ENCODE measurements at places on chromosomes 5 and 9. TPM values are rescaled to one million over a fixed set of nuclear protein-coding genes. Genes with fewer than 3 reads are reported as not detected.
A peak's percentile ranks its signal among the peaks of the same experiment; 100 is the strongest.

SLC6A19 gene
- total RNA-seq = 14.4 TPM

NCS1 gene
- 10.7 TPM for total RNA-seq

PALM2AKAP2 gene
- 2.0 TPM for total RNA-seq

KIF27 gene
- 3.9 TPM for total RNA-seq

PCDH12 gene
- 1.2 TPM for total RNA-seq

CD180 gene
- total RNA-seq = 1.3 TPM

ZDHHC11B gene
- 4.6 TPM for total RNA-seq

SLC4A9 gene
- total RNA-seq = 0.46 TPM

LECT2 gene
- not detected for total RNA-seq

INSL6 gene
- total RNA-seq = not detected

ALDH1A1 gene
- 173 TPM for total RNA-seq

TICAM2 gene
- 4.3 TPM for total RNA-seq

DNA sequence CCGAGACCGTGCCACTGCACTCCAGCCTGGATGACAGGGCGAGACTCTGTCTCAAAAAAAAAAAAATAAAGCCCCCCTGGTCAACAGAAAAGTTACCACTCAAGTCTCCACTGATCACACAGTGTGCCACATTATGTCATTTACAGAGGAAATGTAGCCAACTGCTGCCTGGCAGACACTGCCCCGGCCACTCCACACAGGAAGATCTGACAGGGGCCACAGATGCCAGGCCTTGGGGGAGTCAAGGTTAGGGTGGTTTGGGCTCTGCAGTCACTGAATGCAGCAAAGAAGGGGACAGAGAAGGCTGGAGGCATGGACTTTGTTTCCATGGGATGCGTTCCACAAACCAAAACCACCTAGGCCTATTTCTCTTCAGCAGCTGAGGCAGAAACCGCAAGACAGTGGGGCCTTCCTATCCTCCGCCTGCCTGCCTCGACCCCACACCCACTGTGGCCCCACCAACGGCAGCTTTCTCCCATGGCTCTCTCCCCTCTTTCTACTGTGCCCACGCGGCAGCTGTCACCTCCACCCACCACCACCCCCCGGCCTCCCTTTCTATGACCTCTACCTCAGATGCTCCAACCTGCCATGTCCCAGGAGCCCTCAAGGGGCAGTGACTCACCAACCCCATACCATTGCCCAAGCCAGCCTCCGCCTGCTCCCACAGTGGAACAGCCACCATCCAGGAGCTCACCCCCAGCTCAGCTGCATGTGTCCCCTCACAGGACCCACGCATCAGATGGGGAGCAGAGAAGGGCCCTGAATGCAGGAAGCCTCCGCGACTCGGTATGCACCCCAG lies 12.4 kb downstream of the IPPK start:
- no peak for DNase-seq

GRCh38 chr5:179906294-179906794 lies 1.4 kb downstream of the TBC1D9B start:
- DNase-seq = no peak

GRCh38 chr5:60541980-60542379 lies 158.0 kb downstream of the DEPDC1B start:
- no peak for DNase-seq

DNA sequence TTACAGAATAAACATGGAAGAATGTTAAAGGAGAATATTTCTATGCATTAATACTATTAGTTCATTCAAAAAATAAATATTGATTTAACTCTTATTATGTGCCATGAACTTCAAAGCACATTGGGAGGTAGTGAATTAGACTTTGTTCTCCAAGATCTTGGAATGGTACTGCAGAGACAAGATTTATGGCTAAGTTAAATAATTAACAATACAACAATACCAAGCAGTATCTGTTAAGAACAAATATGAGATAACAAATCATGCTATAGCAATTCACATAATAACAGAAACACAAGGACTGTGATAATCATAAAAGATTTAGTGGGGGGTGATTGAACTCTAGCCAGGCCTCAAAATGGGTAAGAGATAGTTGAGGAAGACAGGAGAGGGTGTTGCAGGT lies 11.6 kb downstream of the NMUR2 start:
- DNase-seq = no peak

DNA sequence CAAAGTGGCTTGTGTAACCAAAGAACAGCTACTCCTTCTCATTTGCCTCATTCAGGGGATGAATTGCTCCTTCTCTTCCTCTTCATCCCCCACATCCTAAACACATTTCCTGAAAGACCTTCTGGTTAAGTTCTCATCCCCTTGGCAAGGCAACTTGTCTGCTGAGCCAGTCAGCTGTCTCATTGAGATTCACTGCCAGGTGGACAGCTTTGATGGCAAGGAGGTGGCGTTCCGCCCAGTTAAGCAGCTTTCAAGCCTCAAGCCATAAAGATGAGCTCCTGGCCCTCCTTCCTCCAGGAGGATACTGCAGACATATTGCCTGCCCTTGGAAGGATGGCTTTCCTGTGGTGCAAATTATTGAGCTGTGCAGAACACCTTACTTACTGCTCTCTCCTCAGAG lies 448.6 kb upstream of the MPDZ start:
- DNase-seq = no peak

DNA sequence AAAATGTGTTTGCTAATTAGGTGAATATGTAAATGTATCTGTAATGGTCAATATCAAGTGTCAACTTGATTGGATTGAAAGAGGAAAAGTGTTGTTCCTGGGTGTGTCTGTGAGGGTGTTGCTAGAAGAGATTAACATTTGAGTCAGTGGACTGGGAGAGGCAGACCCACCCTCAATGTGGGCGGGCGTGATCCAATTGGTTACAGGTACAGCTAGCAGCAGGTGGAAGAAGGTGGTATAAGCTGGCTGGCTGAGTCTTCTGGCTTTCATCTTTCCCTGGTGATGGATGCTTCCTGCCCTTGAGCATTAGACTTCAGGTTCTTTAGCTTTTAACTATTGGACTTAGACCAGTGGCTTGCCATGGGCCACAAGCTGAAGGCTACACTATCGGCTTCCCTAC lies 779.0 kb upstream of the CTNND2 start:
- DNase-seq = no peak

- no peak for DNase-seq
Measured at GRCh38 chr9:136059851-136060670, 35.0 kb downstream of the NACC2 start.

DNA sequence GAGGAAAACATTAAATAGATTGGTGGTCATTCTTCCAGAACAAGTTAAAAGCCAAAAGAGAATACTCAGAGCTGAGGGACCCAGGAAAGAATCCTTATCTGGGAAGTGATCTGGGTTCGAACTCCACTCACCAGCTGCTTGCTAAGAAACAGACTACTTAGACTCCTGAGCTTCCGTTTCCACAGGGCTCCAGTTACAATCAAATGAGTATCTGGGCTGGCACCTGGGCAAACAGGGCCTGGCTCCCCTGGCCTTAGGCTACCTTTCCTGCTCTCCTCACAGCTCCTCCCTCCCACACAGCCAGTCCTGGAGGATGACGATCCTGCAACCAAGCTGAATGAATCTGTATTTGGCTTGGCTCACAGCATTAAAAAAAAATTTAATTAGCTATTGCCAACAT lies 2.5 kb downstream of the MAPK9 start:
- DNase-seq = no peak

DNA sequence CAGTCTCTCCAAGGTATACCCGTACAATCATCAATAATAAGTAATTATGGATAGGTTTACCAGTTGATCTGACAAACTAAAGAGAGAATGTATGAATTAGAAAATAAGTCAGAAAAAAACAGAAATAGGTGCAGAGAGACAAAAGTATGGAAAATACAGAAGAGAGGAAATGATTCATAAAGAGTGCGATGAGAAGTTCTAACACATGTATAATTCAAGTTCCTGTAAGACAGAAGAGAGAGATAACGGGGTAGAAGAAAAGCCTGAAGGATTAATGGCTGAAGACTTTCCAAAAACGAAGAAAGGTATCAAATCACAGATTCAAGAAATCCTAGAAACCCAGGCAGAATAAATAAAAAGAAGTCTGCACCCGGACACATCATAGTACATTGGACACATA lies 16.2 kb upstream of the SMU1 start:
- no peak for DNase-seq

DNA sequence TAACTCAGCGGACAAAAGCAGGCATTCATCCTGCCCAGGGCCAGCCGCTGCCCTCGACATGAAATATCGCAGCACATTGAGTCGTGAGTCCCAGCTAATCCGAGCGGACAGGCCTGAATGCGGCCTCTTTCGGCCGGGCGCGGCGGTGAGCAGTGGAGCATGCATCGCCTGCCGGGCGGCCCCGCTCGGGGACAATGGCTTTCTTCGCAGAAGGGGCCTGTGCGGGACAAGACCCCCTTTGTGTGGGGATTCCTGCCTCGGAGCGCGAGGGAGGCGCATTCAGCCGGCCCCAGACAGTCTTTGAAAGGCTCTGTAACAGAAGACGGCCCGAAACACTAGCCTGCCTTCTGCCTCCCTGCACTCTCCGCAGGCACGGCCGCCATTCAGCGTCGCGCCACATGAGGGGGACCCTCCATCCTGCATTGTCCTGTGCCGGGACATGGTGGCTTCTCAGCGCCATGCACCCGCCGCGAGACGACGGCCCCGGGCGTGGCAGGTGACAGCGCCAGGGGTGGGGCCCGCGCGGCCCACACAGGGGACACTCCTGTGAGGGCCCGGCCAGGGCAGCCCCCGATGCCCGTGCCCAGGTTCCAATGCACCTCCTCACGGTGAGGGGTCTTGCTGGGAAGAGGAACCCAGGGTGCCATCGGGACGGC lies 52.0 kb downstream of the EXD3 start:
- peak; percentile 38 for DNase-seq

DNA sequence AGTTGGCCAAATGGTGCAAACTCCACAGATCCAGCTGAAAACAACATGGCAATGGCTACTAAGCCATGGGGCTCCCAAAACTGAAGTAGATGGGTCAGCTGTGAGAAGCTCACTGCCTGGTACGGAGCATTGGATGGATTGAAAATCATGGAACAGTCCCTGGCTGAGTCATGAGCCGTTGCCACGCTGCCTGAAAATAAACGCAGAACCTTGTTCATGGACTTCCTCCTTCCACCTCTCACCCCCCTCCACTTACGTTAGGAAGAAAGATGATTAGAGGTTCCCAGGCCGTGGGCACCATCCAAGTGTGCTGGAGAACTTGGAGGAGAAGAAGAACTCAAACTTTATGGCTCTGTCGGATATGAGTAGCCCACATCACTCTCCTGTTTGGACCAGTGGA lies 6.8 kb upstream of the DIPK1B start:
- no peak for DNase-seq
